ENCODE measurements at places on chromosomes 2 and 18.

DNA sequence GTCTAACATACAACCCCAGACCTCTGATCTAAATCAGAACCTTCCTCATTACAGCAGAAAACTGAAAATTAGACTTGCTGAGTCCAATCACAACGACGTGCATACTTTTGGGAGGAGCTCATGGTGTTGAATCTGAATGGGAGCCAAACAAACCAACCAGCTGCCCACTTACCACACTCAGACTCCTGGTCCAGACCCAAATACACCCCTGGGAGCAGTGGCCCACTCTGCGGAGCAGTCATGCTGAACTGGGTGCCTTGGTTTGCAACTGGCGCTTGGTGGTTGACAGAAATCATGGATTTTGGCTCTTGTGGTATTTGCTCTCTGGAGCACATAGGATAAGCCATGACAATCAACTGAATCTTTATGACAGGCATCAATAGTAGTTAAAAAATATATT, 253.6 kb upstream of the TNP1 start:
- DNase-seq = no peak

- DNase-seq = no peak
These were observed 6.2 kb downstream of the DAW1 start for GRCh38 chr2:227877421-227878310.

- peak; percentile 34 for DNase-seq
These were observed 43.4 kb downstream of the MYL12B start for GRCh38 chr18:3305354-3305762.

- DNase-seq = peak; percentile 17
These were observed 775 bp downstream of the RNF125 start for GRCh38 chr18:32019251-32019948.

DNA sequence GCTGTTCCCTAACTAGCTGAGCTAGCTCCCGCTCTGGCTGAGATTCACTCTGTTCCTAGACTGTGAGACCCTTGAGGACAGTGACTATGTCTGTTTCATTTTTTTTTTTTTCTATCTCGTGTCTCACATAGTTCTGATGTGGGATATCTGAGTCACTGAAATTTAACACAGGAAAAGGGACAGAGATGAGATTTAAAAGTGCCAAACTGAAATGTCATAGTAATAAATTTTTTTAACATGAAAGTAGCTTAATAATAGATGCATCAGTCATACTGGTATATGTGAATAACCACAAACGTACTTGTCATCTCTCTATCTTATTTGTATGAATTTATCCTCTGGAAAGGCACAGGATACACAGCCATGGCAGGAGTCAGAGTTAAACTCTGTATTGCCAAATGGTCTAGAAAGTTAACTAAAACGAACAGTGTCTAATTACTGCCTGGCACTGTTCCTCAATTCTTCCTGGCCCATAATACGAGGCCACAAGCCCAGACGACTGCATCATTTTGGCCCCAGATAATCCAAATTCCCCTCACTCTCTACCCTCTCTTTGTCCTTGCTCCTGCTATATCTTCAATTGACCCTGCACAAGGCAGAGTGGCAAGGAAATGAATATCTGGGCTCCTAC, 87.5 kb downstream of the SATB2 start:
- DNase-seq = no peak

DNA sequence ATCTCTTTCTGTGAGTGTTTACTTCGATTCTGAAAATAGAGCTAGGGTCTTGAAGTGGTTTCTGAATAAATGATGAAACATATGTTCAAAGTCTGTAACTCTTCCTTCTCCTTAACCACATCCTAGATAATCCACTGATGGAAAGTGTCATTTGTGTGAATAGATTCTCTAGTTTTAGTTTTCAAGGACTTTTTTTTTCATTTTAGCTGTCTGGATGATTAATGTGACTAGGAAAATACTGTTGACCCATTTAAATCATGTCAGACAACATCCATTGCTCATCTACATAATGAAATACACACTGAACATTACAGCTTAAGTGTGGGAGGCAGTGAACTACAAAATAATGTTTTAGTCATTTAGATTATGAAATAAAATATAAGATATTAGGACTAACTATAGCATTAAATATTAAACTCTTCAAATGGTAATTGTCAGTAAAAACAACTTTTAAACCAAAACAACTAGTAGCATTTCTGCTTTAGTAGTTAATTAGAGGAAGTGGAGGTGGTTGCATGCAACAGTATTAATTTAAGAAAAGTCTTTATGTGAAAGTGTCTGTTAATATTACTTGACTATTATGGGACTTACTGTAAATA, 39.1 kb upstream of the DLX1 start:
- DNase-seq = peak; percentile 44

- no peak for DNase-seq
These were observed 1423.2 kb upstream of the NXPH2 start for GRCh38 chr2:140203347-140203746.

GRCh38 chr18:42024131-42024530, 69.1 kb downstream of the PIK3C3 start:
- DNase-seq = no peak

- no peak for DNase-seq
These were observed 113.0 kb downstream of the ICA1L start for GRCh38 chr2:202758604-202759003.
